ENCODE measurements at places on chromosomes 3 and 15.

DNA sequence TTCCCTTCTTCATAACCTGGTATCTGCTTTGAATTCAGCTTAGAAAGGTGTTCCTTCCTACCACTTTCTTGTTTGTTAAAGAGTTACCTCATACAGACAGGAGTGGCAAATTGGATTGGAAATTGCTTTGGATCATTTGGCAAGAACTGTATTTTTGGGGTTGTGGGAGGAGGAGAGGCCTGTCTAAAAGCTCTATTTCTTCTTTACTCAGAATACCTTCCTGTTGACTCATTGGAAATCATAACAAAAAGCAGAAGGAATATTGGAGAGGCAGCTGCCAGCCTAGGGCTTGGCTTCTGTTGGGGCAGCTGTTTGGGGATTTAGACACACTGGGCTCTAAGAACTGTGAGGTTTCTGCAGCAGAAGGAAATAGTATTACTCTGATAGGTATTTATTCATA is 14.2 kb downstream of the IQGAP1 start:
- peak; percentile 98 for DNase-seq

- DNase-seq, result no peak
Observed at GRCh38 chr3:58029842-58030584, 21.8 kb downstream of the FLNB start.

DNA sequence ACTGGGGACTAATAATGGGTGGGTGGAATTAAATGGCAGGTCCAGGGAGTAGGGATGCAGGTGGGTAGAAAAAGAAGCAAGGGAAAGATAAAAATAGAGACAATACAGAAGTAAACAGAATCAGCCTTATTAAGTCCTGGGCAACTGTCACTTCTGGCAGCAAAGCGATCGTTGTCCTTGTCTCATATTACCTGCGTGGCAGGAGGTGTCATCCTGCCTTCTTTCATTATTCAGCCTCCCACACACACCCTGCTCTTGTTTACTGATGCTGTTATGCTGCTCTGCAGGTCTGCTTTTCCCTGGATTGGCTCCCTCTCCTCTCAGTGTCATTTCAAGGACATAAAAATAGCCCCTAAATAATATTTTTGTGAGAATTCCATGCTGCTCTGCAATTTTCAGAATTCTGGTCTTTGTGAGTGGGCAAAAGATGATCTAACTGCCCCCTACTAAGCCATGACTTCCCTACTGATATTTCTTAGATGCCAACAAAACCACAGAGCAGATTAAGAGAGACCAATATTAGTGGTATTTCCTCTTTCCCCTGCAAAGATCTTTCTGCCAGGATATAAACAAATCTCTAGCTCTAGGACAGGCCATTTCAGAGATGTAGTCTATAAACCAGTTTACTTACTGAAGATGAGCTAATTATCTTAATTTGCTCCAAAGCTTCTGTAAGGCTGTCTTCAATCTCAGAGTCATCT is 8.5 kb downstream of the VEPH1 start:
- no peak for DNase-seq

GRCh38 chr3:99696497-99696896 is 58.1 kb downstream of the COL8A1 start:
- no peak for DNase-seq

DNA sequence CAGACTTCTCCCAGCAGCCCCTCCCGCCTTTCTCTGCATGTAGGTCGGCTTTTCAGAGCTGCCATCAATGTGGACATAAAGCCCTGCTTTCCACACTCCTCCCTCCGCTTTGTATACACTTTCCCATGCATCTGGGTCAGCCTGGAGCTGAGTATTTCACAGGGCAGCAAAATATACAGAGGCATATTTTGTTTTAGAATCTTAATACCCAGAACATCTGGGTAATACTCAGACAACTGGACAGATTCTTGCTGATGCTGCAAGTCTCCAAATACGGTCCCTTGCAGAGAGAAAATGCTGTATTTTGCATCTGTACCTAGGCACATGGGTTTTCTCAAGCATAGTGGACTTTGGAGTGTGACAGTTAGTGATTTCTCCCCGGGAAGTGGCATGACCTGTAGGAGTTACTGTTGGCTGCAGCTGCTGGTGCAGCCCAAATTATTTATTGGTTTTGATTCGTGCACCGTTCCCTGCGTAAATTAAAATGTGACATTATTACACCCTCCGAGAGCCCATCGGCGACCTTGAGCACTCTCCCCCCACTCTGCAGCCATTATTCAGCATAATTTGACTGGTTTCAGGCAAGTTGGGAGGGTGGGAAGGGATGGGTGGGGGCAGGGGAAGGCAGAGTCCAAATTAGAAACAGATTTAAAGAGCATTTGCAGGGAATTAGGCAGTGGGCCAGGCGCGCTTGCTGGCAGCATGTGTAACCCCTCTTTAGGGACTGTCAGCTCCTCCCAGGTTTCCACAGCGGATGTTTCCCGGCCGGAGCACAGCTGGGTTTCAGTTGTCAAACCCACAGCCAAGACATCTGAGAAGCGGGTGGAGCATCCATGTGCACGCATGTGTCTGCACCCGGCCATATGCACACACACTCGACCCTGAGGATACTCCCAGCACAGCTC is 100.8 kb downstream of the CPN2 start:
- peak; percentile 37 for DNase-seq

DNA sequence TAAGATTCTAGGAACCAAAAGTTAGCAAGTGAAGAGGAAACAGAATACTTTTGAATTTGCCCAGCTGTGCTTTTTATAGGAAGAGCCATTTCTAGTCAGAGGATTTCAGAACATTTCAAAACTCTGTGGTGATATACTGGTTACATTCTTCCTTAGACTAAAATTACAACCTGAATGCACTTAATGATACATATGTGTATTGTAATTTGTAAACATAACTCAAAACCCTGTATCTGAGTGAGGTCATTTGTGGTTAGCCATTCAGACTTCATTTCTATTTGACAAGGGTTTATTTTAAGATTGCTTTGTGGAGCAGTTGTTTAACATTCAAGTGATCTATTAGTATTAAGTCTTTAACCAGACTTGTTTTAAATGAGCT is 59.4 kb upstream of the TRIM71 start:
- DNase-seq, result peak; percentile 34

DNA sequence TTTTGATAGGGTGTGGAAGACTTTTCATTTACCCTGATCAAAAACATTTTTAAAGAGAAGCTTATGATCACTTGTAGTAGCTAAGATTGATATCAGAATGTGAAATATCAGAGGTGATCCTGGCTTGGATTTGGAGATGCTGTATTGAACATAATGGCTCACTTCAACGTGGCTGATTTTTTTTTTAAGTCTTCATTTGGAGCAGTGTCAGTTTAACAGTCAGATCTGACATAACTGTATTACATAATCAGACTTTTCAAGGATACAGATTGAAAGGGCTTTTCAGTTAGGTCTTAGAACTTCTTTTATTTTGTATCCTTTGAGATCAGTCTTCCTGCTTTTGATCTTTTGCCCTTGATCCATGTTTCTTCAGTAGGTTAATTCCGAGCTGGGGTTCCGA is 98.5 kb downstream of the ITPR1 start:
- DNase-seq, result no peak
